ENCODE measurements at places on chromosomes 7 and 10.
A peak's percentile ranks its signal among the peaks of the same experiment; 100 is the strongest.

- DNase-seq: peak; percentile 48
These were observed 37.3 kb upstream of the PRSS1 start for GRCh38 chr7:142711746-142712616.

DNA sequence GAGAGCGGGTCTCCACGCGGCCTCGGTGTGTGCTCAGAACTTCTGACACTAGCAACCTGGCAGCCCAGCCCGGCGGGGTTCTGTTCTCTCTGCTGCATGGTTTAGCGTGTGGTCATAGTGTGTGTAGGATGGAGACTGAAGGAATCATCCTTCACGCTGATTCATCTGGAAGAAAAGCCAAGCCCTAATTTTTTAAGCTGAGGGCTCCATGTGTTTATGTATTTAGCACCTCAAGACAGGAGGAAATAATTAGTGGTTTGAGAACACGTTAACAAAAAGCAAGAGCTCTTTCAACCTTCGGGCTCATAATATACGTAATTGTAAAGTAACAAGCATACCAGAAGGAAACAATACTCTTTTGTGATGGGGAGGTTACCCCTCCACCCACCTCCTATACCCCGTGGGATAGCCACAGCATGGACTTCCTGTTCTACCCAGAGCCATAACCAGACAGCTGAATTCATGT is 504.6 kb upstream of the MKI67 start:
- DNase-seq: peak; percentile 74

DNA sequence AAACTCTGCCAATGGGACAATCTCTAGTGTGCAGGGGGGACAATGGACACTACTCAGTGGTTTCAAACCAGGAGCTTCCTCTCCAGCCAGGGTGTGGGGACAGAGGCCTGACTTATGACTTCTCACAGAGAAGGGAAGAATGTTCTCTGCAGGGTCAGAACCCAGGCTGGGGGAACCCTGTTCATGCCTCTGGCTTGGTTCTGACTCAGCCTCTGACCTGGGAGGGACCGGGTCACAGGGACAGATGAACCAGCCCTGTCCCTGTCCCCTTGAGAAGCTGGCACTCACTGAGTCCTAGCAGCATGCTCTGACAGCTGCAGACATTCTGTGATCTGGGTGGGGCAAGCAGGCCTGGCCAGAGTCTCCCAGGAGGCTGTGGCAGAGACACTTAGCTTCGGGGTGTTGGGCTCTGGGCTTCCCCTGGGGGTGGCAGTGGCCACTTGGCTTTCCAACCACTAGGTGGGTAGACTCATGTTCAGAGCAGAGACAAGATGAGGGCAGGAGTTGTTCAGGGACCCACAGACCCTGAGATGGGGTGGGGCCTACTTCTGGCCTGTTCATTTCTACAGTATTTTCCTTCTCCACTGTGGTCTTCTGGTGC is 13.6 kb downstream of the TSPAN15 start:
- DNase-seq: no peak

GRCh38 chr10:120477743-120478141 is 20.7 kb downstream of the PLPP4 start:
- DNase-seq: peak; percentile 71

DNA sequence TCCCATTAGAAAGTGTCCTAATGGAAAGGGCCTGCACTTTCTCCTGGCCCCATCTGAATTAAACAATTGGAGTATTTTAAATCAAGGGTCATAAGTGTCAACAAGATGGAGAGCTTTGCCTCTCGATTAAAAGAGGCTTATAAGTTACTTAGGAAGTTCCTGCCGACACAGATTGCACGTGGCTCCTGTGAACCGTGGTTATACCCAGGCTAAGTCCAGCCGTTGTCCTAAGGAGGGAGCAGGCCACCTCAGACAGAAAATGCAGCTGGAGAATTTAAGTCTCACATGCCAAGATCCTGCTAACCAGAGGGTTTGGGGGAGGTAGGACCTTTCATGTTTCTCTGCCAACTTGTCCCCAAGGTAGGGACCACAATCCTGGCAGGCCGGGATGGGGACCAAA is 626.5 kb upstream of the GALNT17 start:
- no peak for DNase-seq

GRCh38 chr10:114749014-114749413 is 72.6 kb upstream of the FHIP2A start:
- DNase-seq: no peak

GRCh38 chr7:120272701-120273475 is at the start of gene KCND2:
KCND2 (plus strand) TSS chr7:120273175.
- peak; percentile 40 for DNase-seq

DNA sequence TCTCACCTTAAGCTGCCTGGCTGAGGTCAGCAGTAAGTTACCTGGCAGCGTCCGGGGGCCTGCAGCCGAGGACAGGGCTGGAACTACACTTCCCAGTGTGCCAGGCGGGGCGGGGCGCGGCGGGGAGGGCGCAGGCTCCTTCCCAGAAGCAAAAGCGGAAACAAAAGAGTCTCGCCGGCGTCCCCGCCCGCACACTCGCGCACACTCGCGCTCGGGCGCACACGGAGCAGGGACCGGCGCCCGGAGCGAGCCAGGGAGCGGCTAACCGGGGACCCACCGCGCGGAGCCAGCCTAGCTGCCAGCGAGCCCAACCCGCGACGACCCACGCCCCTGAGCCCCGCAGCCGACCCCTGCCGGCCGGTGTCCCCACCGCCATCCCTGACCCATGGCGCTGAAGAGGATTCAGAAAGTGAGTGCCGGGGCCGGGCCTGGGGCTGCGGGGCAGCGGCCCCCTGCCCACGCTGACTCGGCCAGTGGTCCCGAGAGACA is at the start of gene UBE2D1:
Gene UBE2D1 (plus strand): TSS at position 190 of the 489 bp plus-strand sequence. CDS start 196 bp downstream, at position 386.
- peak; percentile 88 for DNase-seq

DNA sequence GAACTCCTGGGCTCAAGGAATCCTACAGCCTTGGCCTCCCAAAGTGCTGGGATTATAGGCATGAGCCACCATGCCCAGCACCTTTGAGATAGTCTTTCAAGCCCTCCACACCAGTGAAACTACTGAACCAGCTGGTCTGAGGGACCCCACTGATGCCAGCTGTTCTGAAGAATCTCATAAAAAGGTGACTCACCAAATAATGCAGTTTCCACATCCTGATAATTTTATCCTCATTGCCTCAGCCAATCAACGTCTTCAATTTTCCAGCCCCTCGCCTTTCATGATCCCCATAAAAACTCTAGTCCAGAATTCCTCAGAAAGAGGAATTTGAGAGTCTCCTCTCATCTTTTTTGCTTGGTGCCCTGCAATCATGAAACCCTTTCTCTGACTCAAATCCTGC is 1691.6 kb upstream of the LRRTM3 start:
- DNase-seq: no peak

DNA sequence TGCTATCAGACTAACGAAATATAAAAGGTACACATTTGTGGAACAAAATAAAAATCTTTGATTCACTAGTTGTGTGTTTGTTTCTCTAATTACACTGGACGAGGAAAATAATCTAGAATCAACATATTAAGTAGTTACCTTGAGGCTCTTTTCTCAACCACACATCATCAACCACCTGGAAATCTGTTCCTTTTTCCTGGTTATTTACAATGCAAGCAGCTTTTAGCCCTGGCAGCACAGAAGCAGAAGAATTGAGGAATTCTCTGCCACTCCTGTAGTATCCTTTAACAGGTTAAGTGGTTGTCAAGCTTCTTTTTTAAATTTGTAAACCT is 23.7 kb downstream of the NUP42 start:
- no peak for DNase-seq

DNA sequence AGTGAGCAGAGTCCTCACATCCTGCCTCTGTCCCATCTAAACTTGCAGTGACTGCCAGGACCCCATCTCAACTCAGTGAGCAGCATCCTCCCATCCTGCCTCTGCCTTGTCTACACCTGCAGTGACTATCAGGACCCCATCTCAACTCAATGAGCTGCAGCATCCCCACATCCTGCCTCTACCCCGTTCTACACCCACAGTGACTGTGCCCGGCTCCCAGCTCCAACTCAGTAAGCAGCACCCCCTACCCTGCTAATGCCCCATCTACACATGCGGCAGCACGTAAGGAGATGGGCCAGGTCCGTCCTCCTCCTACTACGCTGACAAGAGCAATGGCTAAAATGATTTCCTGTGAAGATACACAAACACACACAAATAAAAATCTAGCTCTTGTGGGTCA is 65.5 kb downstream of the TNS3 start:
- DNase-seq: no peak

DNA sequence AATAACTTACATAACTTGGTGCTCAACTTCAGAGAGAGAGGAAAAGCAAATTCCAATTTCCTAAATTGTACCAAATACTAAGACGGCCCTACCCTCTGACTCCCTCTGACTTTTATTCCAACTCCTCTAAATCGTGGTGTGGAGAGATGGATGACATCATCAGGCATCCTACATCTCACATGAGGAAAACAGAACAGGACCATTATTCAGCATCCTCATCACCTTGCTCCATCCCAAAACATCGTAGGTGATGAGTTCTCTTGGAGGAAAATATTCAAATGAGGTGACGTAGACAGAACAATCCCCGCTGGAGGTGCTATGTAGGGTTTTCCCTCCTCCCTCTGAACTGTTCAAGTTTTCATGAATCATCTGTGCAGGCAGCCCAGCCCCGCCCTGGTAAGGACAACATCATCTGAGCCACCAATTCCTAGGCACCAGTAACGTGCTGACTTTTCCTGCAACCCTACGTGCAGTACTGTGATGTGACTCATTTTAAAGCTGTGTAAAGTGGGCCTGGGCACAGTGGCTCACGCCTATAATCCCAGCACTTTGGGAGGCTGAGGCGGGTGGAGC is 167.2 kb downstream of the CALN1 start:
- no peak for DNase-seq

DNA sequence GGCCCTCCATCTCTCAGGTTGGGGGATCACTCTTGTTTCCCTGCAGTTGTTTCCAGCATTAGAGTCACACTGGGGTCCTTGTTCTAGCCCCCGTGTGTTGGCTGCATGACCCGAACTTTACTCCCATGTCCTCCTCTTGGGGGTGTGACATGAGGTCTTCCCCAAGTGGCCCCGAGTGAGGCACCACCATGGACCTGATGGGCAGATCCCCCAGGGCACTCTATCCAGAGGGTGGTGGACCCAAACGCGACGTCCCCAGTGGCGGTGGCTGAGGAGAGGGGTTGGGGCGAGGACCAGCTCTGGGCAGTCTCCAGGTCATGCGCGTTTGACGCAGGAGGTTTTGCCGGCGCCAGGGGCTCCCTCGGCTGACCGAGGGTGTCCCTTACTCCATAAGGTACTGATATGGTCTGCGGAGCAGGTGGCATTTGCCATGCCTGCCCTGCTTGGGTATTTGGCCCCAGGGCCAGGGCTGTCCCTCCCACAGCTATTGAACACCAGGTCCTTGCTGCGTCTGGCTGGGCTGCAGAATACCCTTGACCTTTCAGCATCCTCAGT is 131.9 kb downstream of the LHPP start:
- no peak for DNase-seq

- no peak for DNase-seq
These were observed 4.5 kb downstream of the PRAP1 start for GRCh38 chr10:133351408-133352318.

DNA sequence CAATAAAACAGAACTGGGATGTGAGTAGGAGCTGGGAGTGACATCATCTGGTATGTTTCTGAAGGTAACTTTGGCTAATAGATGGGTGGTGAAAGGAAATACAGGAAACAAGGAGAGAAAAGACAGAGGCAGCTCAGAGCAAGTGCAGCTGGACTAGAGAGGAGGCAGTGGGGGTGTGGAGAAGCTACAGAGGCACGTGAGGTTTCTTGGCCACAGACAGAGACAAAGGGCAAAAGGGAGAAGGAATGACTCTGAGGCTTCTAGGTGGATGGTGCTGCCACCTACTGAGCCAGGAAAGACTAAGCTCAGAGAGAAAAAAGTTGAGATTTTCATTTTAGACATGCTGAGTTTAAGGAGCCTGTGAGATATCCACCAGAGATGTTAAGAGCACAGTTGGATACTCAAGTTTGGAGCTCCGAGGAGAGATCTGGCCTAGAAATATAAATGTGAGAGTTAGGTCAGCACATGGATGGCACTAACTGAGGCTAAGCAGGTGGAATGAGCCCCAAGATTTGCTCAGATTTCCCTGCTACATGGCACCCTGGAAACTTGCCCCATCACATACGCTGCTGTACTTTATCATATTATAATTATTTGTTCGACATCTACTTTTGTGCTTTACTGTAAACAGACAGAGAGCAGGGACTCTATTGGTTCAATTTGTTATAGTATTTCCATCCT is 293.0 kb upstream of the IMMP2L start:
- DNase-seq: peak; percentile 85

DNA sequence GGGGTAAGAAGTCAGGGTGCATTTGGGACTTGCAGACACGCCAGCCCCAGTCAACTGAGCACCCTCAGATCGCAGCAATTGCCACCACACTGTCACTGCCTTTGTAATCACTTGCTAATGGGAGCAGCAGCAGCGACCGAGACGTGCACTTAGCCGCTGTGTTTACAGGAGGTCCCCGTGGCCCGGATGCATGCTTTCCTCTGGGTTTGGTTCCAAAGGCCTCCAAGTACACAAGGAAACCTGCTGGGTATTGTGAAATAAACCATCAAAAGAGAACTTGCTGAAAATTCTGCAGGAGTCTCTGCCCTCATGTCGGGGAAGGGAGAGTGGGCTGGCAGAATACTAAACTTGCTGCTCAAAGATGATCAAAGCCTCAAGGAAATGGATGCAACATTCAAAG is 341.7 kb downstream of the DNAJB6 start:
- DNase-seq: no peak

GRCh38 chr7:50502947-50503346 is 52.8 kb upstream of the FIGNL1 start:
- no peak for DNase-seq

Measured in GM23248 (cell line).